ENCODE measurements at places on chromosomes 7 and 10.

DNA sequence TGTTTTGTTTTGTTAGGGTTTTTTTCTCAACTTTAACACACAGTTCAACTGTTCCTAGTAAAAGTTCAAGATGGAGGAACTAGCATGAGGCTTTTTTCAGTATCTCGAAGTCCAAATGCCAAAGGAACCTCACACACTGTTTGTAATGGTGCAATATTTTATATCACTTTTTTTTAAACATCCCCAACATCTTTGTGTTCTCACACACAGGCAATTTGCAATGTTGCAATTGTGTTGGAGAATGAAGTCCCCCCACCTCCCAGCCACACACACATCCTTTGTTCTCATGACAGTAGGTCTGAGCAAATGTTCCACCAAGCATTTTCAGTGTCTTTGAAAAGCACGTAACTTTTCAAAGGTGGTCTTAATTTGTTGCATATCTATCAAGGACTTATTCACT lies 120.9 kb downstream of the TWIST1 start:
- no peak for DNase-seq
- no peaks in the 10 kb centered on the region for H3K27me3 ChIP-seq
- no peaks in the 10 kb centered on the region for H3K36me3 ChIP-seq
- peaks cover 11% of the 10 kb centered on the region for H3K4me1 ChIP-seq
- no peak overlapping the region for H3K27ac ChIP-seq

DNA sequence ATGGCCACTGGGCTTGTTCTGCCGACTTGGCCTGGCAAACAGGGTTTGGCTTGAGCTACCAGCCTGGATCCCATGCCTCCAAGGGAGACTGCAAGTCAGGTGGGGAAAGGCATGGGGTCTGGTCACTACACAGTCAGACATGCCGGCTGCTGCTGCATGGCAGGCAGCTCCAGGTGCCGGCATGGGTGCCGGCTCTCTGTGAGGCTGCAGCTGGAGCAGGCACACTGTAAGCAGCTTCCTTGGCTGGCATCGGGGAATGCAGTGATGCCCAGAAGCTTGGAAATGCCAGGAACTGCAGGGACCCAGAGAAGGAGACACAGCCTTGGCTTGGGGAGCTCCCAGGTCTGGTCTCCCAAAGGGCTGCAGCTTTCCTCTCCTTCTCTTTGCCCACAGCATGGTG lies 305.5 kb upstream of the NRG3 start:
- H3K36me3 ChIP-seq: no peaks in the 10 kb centered on the region
- DNase-seq: no peak
- no peaks in the 10 kb centered on the region for H3K4me1 ChIP-seq
- H3K4me3 ChIP-seq: no peak overlapping the region

DNA sequence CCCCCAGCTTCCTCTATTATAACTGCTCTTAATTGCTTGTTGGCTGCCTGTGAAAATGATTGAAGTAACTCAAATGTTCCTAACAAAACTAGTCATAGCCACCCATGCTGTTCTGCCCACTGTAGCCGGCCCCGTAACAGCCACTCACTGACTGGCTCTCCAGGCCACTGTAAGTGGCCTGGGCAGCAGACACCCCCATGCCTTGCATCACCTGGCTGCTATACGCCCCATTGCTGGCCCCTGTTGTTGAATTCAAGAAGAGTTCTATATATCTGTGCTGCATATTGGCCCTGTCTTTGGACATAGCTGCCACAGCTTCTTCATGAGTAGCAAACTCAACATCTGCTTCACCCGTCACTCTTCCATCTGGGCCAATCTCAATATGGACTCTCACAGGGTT lies 15.1 kb downstream of the FXYD4 start:
- H3K4me1 ChIP-seq: peaks cover 11% of the 10 kb centered on the region
- peaks cover 19% of the 10 kb centered on the region for H3K36me3 ChIP-seq
- H3K27ac ChIP-seq: no peak overlapping the region
- H3K4me3 ChIP-seq: no peak overlapping the region
- no peaks in the 10 kb centered on the region for H3K27me3 ChIP-seq
- no peak for DNase-seq

DNA sequence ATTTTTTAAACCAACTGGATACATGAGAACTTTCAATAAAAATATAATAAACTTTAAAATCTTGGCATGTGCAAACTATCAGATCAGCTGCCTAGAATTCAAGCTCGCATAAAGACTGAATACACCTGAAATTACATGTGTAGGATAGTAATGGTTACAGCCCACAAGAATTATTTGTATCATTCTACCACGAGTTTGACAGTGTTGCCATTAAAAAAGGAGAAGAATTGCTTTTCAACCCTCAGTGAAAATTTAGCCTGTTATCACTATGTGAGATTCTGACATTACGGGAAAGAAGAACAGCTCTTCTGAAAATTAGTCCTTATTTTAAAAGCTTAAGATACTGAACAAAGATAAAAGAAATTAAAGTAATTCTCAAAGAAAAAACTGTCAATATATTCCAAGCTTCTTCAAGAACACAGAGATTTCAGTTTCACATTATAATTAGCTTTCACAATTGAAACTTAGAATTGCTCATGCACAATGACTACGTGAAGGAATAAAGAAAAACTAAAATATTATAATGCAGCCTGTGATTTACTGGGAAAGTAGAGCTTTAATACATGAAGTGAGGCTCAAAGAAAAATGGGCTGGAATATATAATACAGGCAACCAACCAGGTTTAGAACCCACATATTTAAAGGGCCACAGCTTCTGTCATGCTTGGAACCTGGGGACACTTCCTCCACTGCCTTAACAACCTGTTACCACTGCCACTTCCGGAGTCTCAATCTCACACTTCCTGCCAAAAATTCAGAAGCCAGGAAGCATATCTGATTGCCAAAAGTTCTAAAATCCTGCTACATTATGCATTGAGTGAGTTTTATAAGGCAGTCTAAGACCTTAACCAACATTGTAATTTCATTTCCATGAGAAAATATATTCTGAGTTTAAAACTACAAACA lies 23.2 kb downstream of the TPK1 start:
- DNase-seq: no peak
- H3K4me1 ChIP-seq: no peaks in the 10 kb centered on the region
- no peak overlapping the region for H3K27ac ChIP-seq
- no peaks in the 10 kb centered on the region for H3K27me3 ChIP-seq
- H3K4me3 ChIP-seq: no peak overlapping the region
- no peaks in the 10 kb centered on the region for H3K36me3 ChIP-seq
